NCI-H1436 treated with DMSO at 0.1 percent for 48 hours (cell line): ENCODE measurements at places on chromosomes 7 and 10.

DNA sequence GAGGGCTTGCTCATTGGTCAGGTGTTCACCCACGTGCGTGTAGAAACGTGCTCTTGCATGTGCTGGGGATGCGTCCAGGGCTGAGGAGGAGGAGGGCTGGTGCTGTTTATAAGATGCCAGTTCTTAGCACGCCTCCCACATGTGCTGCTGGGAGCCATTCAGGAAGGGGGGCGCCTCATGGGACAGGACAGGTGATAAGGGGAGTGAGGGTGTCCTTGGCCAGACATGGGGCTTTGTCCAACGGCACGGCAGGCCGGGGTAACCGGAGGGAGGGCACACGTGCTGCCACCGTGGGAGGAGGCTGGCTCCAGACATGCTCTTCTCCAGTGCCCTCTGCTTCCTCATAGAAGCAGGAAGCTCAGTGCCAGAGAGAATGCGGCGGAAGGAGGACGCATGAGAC, 150.0 kb downstream of the ZMYND11 start:
- no peak for DNase-seq

GRCh38 chr7:55591282-55591931, 19.1 kb upstream of the VOPP1 start:
- no peak for DNase-seq

DNA sequence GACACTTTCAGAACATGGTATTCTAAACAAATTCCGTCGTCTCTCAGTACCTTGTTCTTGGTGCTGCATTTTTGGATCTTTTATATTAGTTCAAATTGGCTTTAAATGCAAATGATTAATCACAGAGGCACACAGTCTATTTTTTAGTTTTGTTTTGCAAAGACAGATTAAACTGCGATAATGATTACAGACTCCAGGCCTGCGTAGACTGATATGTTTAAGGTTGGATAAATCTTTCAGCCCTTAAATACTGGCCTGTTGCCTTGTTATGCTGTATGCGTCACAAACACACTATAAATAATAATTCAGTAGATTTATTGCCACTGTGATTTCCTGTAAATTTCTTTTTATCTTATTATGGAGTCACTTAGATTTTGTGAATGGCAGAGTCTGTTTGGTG, 19.3 kb downstream of the CACNB2 start:
- DNase-seq, result no peak

DNA sequence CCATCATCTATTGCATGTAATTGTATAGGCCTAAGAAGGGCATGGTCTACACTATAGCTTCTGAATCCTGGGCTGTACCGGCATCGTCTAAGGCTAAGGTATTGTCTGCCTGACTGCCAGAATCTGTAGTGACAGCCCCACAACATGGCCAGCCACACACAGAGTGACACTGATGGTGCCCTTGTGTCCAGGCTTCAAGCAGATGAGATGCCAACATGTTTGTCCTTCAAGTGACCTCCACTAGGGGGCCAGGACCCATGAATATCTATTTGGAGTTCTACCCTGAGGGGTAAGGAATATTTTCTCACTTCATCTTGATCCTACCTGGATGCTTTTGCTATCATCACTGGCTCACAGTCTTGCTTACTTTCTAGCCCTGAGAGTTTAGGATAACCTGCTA, 1.5 kb downstream of the CYP3A7 start:
- DNase-seq, result no peak

GRCh38 chr10:100760726-100761125, 15.3 kb downstream of the PAX2 start:
- no peak for DNase-seq

GRCh38 chr10:101837748-101838147, 5.9 kb downstream of the KCNIP2 start:
- no peak for DNase-seq

- DNase-seq, result no peak
These were observed 70.3 kb downstream of the PARP12 start for GRCh38 chr7:139992353-139993044.

- DNase-seq, result no peak
These were observed 53.6 kb upstream of the TMEM72 start for GRCh38 chr10:44857363-44858016.

DNA sequence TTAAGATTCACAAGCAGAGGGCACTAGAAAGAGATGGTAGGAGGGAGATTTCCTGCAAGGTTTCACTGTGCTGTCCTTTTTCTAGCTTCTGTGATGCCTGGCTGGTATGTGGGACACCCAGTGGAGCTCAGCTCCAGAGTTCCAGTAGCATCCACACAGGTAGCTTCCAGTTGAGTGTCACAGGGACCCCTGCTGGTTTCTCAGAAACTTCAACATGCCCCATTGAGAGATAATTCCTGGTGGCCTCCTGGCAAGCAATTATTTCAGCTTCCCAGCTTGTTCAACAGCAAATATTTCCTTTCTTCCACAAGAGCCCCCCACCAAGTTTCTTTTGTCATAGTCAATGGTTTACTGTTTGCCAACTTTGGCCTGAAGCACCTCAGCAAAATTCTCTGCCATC, 858.7 kb downstream of the REEP3 start:
- no peak for DNase-seq

- DNase-seq, result no peak
These were observed 13.7 kb downstream of the INPP5A start for GRCh38 chr10:132551093-132551807.

DNA sequence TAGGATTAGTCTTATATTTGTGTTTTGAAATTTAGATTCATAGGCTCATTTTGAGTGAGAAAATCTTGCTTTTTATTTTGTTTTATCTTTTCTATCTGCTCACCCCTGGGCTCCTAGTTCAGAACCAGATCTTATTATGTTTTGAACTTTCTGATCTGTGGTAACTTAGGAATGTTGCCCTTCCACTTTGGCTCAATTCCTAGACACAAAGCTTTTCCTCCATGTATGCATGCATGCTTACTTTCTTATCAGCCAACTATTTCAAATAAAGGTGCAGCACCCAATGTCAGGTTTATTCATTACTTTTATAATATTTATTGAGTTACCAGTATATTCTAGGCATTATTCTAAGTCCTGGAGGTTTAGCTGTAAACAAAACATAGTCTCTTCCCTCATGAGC, 374.8 kb upstream of the KIAA1217 start:
- DNase-seq, result no peak

GRCh38 chr10:30705101-30705624, 75.6 kb upstream of the LYZL2 start:
- no peak for DNase-seq

GRCh38 chr7:44307301-44307900, 18.0 kb downstream of the CAMK2B start:
- DNase-seq, result no peak

GRCh38 chr10:90905925-90906324, 15.0 kb downstream of the ANKRD1 start:
- DNase-seq, result no peak

DNA sequence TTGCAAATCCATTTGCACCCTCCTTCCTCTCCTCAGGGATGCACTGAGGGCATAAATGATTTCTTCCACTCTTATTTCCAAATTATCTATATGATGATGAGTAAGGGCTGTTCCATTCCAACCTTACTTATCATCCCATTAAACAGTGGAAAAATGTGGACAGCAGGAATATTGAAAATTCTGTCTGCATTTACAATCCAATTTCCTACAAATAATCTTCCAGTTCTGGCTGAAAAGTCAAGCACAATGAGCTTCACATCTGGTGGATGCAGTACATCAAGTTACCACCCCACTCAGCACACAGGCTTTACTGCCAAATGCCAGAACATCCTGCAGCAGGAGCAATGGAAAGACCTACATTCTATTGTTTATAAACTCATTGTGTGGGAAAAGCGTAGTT, 345.0 kb upstream of the STEAP1 start:
- no peak for DNase-seq

GRCh38 chr7:138208142-138208570, 131.9 kb downstream of the AKR1D1 start:
- DNase-seq, result no peak

GRCh38 chr7:7562736-7563135, 3.9 kb upstream of the MIOS start:
- DNase-seq, result no peak

DNA sequence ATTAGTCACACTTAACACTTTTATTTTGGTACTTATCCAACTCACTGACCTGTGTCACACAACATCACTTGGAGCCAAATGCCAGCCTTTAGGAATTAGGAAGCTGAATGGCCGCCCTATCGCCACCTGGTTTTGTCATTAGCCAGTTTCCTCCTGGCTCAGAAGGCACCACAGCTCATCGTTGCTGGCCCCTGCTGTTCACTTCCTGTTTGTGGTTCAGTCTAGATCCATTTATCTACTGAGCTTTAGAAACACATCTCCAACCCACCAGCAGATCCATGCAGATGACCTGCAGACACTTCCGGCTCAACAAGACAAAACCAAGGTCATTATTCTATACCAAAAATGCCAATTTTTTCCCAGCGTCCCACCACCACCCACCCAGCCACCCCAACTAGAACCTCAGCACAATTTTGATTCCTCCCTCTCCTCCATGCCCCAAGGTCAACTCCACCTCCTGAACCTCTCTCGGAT, 193.5 kb upstream of the NEBL start:
- no peak for DNase-seq

DNA sequence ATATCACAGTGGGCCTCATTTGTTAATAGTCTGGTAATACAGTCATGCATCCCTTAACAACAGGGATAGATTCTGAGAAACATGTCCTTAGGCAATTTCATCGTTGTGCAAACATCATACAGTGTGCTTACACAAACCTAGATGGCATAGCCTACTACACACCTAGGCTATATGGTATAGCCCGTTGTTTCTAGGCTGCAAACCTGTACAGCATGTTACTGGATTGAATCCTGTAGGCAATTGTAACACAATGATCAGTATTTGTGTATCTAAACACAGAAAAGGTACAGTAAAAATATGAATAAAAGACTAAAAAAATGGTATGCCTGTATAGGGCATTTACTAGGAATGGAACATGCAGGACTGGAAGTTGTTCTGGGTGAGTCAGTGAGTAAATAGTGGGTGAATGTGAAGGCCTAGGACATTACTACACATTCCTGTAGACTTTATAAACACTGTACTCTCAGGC, 12.0 kb upstream of the RHOBTB1 start:
- no peak for DNase-seq

- DNase-seq, result no peak
These were observed 100.2 kb downstream of the MICALL2 start for GRCh38 chr7:1359051-1359400.

DNA sequence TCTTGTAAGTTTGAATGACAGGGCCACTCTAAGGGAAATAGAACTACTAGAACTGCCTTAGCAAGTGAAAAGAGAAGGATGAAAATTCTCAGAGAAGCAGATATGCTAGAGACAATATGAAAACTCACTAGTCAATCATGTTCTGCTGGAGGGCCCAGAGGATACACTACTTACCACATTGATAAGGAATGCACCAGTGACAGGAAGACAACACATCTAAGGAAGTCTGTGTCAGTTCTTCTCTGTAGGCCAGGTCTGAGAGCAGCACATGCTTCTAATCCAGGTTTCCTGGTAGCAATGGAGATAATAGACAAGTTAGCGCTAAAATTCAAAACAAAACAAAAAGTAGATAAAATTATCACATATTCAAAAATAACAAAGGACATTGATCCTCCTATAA, 235.2 kb upstream of the AKR1E2 start:
- no peak for DNase-seq

GRCh38 chr10:11986593-11987216, 55.9 kb downstream of the UPF2 start:
- DNase-seq, result peak; percentile 0

DNA sequence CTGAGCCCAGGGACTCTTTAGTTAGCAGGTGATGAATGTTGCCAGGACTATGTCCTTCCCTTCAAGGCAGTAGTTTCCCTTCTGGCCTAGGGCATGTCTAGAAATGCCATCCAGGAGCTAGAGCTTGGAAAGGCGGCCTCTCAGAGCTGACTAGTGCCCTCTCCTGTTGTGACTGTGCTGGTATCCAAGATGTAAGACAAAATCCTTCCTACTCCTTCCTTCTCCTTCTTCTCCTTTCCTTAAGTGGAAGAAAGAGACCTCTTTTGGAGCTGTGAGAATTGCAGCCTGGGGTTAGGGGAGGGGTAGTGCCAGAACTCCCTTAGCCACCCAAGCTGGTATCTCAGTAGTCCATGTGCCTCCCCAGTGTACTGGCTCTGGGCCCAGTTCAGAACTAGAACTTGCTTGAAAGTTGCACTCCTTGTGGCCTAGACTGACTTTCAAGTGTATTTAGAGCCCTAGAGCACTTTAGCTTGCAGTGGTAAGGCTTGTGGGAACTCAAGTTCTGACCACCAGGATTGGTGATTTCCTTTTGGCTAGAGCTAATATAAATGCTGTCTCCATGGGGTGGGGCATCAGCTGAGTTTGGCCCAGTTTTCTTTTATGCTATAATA, 118.8 kb downstream of the NPSR1 start:
- DNase-seq, result no peak

GRCh38 chr10:102676534-102677315, 32.4 kb downstream of the TRIM8 start:
- DNase-seq, result no peak

- no peak for DNase-seq
These were observed 552.5 kb upstream of the SORCS1 start for GRCh38 chr10:107717046-107717445.

DNA sequence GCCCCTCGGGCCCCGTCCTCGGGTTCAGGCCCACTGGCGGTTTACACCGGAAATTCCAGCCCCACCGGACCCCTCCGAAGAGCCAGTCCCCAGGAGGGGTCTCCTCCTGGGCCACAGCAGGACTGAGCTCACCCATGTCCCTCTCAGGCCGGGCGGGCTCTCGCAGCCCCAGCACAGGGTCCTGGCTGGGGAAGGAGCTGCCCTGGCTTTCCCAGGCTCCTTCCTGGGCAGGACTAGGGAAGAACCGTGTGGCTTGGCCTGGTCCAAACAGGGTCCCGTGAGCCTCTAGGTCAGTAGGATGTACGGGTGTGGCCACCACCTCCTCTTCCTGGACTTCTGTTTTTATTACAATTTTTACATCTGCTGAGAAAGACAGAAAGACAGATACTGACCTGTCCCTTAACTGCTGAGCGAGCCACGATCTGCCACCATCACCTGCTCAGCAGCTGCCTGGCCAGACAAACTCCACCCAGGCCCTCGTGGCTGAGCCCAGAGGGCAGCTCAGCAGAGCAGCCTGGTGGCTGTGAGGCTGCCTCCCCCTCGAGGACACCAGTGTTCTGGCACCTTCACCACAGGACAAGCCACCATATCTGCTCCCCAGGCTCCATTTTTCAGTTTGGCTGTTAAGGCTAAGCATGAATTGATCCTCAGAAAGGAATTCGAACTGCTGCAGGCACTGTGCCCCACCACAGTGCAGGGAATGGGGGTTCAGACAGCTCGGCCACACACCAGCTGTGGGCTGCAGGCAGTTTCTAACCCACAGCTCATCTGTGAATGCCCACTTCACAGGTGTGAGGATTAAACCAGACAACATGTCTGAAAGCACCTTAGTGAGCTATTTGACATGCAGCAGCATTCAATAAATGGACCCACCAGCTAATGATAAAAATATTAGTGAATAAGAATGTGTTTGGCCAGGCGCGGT, 14.5 kb upstream of the ZNF777 start:
- DNase-seq, result no peak
